ENCODE measurements at places on chromosomes 11 and 22.

DNA sequence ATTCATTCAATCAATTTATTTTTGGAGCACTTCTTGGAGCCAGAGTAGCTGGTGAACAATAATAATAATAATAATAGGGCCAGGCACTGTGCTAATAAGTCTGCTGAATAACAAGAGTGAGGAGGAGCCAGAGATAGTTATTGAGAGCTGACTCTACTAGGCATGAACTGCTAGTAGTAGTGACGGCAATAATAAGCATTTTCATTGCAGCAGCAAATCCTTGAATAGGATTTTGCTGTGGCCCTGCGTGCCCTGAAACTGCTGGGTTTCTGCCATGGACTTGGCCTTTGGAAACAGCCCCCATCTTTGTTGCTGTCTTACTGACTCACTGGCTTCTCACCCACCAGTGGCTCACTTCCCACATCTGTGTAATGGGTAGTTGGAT is 545.9 kb downstream of the MIAT start:
- DNase-seq: no peak

DNA sequence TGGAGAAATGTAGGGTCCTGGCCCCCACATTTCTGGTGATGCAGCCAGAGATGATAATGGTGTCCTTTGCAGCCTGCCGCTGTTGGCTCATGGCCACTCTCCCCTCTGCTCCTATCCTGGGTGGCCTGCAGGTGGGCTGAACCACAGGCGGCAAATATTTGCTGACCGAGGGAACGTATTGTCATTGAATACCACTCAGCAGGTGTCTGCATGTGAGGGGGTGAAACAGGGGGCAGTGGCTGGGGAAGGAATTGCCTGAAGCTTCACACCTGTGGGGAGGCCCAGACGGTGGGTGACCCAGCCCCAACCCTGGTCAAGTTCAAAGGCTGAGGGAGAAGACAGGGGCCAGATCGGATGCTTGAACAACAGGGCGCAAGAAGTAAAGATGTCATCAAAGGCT is 73.3 kb upstream of the WNT11 start:
- DNase-seq: no peak

DNA sequence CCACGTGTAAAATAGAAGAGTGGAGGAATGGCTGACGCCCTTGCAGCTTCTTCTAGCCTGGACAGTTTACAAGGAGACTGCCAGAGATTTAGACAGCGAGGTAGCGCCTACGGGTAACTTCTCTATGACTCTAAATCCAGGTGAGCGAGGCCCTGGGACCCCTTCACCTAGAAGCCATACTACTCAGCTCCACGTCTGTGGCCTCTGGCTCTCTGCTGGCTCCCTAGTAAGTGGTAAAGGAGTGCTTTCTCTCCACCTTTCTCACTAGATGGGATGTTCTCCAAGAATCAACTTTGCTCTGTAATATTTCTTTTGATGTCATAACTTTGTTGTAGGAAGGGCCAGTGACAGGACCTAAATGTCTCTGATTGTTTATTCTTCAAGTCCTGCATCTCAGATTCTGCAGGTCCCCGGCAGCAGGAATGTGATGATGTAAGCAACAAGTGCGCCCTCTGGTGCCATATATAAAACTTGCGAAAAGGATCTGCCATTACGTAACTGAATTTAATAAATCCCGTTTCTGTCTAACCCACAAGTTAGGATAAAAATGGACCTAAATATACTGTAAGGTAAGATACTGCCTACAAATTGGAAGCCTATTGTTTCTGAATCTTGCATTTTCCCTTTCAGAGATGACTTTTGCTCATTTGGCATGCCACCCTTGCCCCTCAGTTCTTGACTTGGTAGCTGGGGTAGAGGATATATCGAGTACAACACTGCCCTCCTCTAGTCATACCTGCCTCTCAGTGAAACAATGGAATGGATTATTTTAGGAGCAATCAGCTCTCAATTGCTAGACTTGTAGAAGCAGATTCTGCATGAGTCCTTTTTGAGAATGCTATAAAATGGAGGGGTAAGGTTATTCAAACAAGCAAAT is 11.0 kb upstream of the PTPN5 start:
- peak; percentile 8 for DNase-seq

- DNase-seq: no peak
These were observed 35.2 kb upstream of the CCDC89 start for GRCh38 chr11:85721191-85721590.

GRCh38 chr22:30866216-30866615 is 102.4 kb downstream of the MORC2 start:
- DNase-seq: no peak

GRCh38 chr11:19173004-19173689 is 28.6 kb downstream of the CSRP3 start:
- no peak for DNase-seq

DNA sequence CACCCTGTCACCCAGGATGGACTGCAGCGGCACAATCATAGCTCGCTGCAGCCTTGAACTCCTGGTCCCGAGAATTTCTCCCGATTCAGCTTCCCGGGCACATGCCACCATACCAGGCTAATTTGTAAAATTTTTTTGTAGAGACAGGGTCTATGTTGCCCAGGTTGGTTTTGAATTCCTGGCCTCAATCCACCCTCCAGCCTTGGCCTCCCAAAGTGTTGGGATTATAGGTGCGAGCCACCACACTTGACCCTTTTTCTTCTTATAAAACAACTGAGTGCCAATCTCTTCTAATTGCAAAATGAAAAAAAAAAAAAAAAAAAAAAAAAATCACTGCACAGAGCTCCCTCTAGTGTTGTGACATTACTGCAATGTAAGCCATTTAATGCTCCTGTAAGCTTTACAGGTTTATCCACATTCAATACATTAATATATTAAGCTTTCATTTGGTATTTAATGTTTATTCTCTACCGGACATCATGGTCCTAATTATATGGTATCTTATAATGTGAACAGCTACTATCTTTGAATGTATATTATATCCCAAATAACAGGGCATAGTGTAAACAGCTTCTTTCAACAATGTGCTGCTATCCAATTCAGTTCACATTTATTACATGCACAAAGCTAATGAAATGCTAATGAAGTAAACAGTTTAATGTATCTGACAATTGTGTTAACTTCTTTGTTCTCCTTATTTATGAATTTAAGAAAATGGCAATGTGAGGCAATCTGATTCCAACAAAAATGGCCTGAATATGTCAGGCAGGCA is 44.6 kb downstream of the COPB1 start:
- no peak for DNase-seq

DNA sequence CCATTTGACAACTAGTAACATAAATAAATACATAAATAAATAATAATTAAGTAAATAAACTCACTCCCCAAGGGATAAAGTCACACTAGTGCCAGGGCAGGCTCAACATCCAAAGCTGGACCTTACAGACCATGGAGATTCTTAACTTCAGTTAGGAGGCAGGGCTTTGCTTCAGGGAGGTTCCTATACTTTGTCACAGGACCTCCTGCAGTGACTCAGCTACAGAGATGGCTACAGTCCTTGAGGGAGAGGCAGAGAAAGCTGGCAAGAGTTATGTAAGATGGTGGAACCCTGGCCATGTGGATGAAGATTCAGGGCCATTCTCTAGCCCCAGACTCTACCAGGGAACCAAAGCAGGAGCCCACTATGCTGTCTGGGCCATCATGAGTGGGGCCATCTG is 74.1 kb upstream of the CADM1 start:
- no peak for DNase-seq

DNA sequence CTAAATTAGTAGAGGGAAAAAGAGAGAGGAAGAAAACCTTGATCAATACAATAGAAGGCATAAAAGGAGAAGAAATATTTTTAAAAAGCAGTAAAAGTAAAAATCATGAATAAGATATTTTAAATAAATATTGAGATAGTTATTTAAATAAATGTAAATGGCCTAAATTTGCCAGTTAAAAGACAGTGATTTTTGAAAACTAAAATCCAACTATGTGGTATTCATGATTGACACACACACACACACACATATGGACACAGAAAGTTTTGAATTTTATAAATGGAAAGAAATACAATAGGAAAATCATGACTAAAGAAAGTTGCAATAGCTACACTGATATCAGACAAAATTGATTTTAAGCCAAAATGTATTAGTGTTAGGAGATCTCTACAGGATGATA is 313.1 kb downstream of the TBC1D22A start:
- no peak for DNase-seq

GRCh38 chr22:30423301-30423958 is 2.1 kb upstream of the MTFP1 start:
- DNase-seq: no peak

DNA sequence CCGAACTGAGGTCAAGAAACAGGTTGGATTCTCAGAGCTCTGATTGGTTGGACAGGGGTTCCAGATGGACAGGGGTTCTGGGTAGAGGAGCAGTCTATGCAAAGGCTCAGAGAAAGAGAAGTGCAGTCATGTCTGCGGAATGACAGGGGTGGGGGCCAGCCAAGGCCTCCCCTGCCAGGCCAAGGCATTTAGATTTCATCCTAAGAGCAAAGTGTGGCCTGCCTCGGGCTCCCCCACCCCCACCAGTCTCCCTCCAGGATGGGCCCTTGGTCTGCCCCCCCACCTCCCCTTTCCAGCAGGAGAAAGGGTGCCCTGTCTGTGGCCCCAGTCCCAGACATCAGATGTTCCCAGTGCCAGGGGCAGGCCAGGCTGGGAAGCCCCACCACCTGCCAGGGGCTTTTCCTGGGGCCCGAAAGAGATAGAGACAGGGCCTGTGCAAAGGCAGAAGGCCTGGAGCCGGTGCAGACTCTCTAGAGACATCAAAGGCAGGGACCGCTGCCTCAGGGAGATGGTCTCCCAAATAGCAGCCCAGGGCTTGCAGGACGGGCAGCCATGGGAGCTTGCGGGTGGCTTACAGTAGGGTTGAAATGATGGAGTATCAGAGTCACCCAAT is 9.4 kb downstream of the SUSD2 start:
- no peak for DNase-seq

GRCh38 chr22:37716708-37717107 is 19.9 kb downstream of the TRIOBP start:
- no peak for DNase-seq

DNA sequence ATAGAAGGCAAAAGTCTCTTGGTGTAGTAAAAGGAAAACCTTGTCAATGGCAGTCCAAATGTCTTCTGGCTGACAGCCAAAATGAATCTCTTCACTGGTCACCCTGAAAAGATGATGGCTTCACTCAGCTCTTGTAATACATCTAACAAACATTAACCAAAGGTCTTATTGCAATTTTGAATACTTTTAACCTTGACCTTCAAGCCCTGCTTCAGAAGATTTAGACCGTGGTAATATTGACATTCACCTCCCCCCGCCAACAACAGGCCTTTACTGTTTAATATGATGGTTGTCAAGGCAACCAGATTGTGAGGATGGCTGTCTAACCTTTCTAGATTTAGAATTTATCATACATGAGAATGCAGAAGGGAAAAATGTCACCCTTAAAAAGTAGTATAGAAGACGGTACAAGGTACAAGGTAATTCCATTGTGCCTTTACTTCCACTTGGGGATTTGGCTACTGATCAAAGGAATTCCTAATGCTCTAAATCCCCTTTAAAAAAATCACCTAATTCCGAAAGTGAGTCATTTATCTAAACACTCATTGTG is 342.3 kb downstream of the LARGE1 start:
- no peak for DNase-seq

DNA sequence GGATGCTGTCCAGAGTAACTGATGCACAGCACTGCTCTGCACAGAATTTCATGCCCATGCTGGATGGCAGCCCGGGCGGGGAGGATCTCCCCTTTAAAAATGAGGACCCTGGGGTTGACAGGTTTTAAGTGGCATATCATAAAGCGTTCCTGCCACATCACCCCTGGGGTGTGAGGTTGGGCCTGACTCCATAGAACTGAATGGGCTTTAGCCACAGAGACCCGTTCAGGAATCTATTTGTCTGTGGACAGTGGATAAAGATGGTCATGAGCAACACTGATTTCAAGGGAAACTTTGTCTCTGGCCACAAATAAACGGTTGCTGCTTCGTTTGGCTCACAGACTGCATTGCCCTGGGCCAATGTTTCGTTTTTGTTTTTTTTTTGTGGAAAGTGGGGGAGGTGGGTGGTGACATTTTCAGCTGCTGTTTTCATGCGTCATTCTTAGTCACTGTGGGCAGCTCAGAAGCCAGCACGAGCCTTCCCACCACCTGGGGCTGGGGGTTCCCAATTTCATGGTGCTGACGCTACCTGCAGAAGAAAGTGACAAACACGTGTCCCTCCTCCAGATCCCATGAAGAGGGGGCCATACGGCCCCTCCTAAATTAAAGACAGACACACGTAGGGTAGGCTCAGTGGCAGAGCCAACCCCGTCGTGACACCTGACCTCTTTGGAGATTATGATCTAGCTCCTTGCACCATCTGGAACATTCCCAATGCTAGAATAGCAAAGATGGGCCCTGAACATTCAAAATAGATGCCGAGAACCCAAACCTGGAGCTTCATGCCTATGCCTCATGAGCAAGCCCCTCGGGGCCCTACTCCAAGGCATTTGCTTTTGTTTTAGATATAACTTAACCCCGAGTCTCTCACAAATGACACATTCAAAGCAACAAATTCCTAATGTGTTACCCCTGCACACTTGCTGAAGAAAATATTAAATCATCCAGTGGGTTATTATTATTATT is 54.8 kb upstream of the PHF21B start:
- peak; percentile 26 for DNase-seq

- DNase-seq: no peak
These were observed 40.3 kb downstream of the JHY start for GRCh38 chr11:122922893-122923292.

DNA sequence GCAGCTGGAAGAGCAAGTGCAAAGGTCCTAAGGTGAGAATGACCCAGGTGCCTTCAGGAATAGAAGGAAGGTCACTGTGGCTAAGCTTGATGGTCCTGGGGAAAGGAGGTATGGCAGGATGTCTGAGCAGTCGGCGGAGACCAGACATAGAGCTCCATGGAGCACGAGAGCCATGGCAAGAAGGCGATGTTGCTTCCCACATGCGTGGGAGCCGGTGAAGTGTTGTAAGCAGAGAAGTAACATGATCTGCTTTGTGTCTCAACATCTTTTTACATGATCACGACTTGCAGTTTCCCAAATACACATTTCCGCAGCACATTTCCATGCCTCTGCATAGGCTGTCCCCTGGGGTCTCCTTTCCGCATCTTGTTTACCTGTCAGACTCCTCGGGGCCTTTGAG is 231.9 kb downstream of the KIRREL3 start:
- no peak for DNase-seq

DNA sequence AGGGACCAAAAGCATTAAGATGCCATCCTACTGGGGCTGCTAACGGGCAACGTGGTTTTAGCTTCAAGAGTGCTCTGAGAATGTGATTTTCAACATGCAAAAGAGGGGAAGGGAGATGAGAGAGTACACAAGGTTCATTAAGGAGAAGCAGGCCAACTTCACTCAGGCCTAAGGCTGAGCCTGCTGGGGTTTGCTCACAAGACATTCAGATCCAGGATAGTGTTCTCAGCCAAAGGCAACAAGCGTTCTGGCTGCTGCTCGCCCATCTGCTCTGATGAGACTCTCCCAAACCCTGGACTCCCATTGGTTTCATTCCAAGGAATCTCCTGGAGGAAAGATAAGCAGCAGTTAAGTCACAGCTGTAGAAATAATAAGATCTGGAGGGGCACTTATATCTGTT is 23.6 kb upstream of the UPB1 start:
- no peak for DNase-seq

GRCh38 chr22:35590634-35591295 is 26.4 kb downstream of the MB start:
- no peak for DNase-seq
